Muscle of arm (tissue), 14 donors: ENCODE measurements at places on chromosomes 1 and 21. TPM values are rescaled to one million over a fixed set of nuclear protein-coding genes. Genes with fewer than 3 reads are reported as not detected.

DNA sequence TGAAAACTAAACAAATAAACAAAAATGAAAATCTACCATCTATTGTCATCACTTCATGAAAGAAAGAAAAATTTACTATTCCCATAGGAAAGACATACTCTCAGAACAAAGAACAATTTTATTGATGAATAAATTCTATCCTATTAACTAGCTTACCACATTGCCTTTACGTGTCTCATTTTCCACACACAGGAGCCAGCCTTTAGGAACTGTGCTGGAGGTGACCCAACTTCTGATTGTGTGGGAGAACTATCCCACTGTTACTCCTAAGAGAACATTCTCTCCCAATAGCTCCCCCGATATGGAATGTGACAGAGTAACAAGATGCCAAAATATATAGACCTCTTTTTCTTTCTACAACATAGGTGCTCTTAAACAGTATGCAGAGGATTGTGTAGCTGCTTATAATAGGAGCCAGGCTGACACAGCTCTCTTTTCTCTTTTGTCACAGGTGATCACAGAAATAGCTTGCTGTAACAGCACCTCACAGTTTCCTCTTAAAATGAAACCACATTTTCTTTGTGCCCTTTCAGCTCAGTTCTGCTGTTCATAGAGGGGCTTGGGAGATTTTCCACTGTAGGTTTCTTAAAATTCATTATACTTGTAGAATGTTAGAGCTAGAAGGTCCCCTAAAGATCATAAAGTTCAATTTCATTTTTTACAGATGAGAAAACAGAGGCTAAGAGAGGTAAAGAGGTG lies 35.5 kb downstream of the C21orf91 start:
- no peak for DNase-seq

DNA sequence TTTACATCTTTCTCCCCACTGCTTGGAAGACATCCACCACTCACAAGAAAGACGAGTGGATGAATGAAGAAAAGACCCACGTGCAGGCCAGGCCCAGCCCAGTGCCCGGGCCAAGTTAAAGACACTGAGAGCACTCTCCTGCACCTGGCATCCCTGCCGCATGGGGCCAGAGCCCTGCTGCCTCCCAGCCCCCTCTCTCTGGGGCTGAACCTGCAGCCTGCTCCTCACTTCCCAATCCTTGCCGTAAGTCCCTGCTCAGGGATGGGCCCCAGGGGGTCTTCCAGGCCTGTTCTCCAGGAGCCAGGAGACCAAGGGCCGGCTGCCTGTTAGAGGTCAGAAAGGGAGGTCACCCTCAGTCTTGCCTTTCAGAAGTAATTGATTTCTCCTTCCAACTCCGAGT lies 168.5 kb upstream of the ZC3H12A start:
- no peak for DNase-seq

DNA sequence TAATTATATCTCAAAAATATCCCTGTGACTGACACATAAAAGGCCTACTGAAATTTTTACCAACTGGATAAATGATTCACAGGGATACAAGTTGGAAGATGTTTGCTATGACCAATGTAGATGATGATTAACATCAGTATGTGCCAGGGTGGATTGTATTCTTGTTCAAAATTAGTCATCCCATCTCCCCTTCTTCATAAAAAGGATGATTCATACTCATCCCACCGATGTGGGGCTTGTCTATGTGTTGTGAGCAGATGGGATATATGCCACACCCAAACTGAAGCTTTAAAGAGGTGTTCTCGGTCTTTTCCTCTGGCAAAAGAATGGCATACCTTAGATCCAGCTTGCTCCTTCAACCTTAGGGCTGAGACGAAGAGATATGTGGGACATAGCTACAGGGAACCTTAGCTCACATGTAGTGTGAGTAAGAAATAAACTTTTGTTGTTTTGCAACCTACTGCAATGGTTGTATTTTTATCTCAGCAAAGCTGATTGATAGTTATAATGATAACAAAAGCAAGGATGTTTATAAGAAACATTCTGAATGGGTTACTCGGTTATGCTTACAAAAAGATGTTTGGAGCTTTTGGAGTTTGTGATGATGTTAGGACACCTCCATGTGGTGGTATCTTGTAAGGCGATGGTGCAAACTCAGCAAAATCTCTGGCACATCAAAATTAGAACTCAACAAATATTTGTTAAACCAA lies 29.4 kb downstream of the SPATA17 start:
- no peak for DNase-seq

- no peak for DNase-seq
Observed at GRCh38 chr1:91742848-91743292, 143.1 kb downstream of the TGFBR3 start.

- no peak for DNase-seq
Observed at GRCh38 chr1:40562185-40562584, 30.7 kb downstream of the ZNF684 start.

DNA sequence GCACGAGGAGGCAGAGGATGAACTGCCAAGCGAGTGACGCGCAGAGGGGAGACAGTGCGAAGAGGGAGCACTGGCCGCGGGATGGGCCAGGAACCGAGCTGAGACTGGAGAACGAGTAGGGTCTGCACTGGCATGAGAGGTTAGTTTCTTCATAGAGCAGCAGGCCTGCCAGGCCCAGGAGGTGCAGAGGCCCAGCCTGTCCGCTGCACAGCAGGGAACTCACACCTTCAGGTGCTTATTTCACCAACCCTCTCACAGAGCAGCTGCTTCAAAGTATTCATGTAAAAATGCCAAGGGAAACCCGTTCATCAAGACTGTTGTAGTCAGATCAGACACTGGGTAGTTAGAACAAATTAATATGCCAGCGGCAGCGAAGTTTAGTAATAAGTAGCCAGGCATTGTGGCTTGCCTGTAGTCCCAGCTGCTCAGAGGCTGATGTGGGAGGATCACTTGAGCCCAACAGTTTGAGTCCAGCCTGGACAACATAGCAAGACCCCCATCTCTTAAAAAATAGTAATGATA lies 144.5 kb downstream of the SLC45A1 start:
- DNase-seq, result no peak

DNA sequence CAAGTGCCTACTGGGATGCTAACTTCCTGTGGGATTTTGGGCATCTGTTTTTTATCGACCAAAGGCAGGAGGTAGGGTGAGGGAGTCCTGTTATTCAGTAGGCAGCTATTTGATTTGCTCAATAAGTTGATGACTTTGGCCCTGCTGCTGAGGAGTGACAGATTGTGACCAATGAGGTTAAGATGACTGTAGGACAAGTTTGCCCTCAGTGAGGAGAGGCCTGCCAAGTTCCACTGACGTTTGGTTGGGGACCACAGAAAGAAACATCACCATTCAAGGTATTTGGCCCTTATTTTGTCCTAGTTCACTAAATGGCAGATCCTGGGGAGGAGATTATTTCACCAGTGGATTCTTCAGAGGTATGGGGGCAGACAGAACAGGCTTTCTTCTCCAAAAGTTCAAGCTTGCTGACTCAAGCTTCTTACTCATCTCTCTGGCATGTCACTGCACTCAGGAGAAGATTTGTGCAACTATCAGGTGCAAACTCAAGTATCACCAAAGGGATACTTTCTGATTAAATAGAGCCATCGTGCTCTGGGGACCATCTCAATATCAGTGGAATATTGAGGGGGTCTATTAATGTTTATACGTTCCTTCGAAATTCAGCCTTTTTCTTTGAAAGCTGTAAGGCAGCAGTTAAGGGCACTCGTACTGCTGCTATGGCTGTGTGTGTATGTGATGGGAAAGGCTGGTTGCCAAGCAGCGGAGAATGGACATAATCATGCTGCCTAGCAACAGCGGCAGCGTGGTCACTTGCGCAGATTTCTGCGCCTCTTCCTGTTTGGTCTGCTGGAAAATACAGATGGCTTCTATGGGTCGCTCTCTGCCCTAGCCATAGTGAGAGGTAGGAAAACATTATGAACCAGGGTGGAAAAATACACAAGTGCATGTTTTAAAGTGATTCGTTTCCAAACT lies 78.7 kb downstream of the PBX1 start:
- peak; percentile 49 for DNase-seq

The TRNP1 gene
- polyA plus RNA-seq, result not detected
